ENCODE measurements at places on chromosomes 3 and 15.

- ATAC-seq: no peak
Measured at GRCh38 chr3:128289534-128289933, 136.3 kb downstream of the EEFSEC start.

DNA sequence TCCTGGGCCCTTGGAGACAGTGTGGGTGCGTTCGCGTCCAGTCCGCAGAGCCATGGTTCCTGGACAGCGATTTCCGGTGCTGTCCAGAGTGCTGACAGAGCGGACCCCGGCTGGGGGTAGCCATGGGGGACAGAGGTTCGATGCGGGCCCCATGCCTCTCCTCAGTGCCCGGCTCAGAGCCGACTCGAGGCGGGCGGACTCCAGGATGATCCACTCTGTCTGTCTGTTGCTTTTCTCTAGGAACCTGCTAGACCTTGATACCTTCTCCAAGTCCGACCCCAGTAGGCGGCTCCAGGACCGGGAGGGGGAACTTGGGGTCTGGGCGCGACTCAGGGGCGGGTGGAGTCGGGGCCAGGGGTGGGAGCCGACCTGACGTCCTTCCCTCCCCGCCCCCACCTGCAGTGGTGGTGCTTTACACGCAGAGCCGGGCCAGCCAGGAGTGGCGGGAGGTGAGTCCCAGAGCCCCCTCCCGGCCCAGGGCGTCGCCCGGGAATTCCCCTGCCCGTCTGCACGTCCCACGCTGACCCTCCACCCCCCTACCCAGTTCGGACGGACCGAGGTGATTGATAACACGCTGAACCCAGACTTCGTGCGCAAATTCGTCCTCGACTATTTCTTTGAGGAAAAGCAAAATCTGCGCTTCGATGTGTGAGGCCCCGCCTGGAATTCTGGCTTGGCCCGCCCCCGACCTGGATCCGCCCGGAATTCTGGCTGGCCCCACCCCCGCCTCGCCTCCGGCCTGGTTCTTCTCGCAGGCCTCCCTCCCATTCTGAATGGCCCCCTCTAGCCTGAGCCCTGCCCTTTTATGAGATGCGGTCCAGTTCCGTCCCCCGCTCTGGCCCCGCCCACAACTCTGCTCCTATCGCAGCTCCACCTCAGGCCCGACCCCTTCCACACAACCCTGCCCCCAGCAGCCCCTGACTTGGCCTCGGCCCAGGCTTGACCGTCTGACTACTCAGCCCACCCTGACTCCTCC lies 1.0 kb downstream of the CPNE9 start:
- peak; percentile 81 for ATAC-seq

GRCh38 chr15:78212008-78212407 lies 22.4 kb downstream of the ACSBG1 start:
- no peak for ATAC-seq

DNA sequence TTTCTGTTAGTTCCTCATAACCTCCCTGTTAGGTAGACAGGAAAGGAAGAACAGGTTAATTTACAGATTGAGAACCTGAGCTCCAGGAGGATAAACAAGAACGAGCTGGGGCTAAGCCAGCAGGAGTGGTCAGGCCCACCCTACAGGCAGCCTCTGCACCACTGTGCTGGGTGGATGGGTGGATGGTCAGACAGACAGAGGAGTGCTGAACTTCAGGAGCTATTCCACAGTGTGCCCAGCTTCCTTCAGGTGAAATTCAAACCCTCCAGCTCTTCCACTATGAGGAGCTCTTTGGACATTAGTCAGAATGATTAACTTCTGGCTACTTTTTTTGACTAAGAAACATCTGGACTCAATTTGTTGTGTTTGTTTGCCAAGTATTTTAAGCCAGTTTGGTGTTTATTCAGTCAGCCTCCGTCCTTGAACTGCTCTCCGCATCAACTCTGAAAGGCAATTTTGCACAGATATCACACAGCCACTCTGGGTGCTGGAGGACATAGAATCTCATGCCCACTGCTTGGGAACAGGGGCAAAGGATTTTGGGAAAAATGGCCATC lies 361.9 kb downstream of the CLSTN2 start:
- no peak for ATAC-seq

DNA sequence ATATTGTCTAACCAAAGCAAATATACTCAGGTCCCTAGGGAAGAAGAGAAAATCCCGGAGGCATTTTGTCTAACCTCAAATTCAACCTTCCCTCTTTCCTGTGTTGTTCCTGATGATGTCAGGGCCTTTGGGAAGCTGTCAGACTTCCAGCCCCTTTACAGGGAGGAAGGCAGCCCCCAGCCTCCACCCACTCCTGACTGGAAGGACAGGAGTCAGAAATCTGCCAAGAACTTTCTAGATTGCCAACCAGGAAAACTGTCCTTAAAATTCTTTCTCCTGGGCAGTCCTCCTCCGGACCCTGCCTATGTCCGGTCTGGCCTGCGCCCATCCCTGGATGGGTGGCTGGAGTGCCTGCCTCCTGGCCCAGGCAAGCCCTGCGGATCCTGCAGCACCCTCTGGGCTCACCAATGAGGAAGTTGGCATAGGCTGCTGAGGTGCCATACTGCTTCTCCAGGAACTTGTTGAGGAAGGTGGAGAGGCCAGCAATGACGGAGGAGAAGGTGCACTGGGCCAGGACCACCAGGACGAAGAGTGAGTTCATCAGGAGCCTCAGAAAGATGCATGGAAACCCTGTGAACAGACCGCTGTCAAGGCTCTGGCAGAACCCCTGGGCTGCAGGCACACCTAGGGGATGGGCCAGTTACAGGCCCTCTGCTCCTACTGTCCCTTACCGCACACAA lies 52.6 kb upstream of the RAB6B start:
- ATAC-seq: no peak
